H4 (cell line): ENCODE measurements at places on chromosomes 4 and X.
A peak's percentile ranks its signal among the peaks of the same experiment; 100 is the strongest.

DNA sequence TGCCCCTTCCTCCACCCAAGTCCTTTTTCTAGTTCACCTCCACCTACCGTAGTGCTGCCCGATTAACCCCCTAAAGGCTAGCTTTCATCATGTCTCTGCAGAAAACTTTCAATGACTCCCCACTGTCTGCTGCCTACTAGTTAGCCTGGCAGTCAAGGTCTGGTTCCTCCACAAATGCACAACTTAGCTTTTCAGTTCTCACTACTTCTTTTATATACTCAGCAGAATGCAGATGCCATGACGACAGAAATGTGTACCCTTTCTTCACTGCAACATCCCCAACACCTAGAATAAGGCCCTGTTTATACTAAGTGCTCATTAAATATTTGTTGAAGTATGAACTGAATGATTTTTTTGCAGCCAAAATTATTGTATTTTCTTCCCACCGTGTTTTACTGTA lies 30.9 kb upstream of the RASGEF1B start:
- no peak for DNase-seq

DNA sequence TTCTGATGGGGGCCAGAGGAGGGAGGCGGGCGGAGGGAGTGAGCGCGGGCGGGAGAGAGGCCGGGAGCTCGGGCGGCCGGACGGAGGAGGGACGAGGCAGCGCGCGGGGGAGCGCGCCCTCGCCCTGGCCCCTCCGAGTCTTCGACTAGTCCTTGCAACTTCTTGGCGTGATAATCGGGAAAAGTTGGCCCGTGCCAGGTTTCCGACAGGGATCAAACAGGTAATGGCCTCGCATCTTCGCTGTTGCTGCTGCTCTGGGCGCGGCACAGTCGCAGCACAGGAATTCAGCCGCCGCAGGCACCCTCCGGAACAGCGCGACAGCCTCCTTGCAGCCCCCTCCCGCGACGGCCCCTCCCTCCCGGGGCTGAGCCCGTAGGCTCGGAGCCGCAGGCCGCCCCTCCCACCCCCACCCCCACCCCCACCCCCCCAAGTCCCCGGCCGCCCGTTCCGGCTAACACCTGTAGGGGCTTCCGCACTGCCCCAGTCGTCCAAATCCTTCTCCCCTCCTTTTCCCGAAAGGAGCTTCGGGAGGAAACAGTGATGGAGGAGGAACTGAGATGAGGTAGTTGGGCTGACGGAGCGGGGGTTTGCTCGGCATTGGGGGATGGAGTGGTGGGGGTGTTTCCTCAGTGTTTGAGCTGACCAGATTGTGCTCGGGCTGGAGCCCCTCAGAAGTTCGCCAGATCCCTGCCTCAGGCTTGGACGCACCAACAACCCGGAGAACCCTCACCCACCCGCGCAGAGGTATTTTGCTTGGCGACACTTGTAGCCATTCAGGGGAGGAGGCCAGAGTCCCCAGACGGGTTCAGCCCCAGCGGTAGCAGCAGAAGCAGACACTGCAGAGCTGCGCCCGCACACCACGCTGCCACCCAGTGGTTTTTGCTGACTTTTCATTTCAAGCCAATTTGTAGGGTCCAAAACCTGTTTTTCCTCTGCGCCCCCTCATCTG lies at the start of gene FGF13:
TSS of gene FGF13 (minus strand) at position 319 of the 949 bp plus-strand sequence. CDS start 714 bp downstream, outside the sequence.
- peak; percentile 31 for DNase-seq

DNA sequence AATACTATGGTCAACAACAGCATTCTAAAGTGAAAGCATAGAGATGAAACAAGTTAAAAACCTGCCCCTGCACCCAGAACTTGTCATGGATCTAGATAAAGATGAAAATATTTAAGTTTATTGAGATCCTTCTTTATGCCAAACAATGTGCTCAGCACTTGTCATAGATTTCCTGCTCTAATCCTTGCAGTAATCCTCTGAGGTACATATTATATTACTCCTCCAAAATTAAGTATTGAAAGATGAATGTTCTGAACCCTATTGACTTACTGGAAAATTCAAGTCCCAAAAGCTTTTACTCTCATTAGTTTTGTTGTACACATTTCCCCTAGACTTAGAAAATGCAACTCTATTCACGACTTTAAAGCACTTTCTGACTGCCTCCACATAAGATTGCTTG lies 35.6 kb downstream of the CAMK2D start:
- DNase-seq, result no peak

GRCh38 chrX:18935893-18936292 lies 48.0 kb downstream of the PHKA2 start:
- DNase-seq, result no peak

GRCh38 chrX:13733506-13733905 lies 914 bp downstream of the TRAPPC2 start:
- no peak for DNase-seq

DNA sequence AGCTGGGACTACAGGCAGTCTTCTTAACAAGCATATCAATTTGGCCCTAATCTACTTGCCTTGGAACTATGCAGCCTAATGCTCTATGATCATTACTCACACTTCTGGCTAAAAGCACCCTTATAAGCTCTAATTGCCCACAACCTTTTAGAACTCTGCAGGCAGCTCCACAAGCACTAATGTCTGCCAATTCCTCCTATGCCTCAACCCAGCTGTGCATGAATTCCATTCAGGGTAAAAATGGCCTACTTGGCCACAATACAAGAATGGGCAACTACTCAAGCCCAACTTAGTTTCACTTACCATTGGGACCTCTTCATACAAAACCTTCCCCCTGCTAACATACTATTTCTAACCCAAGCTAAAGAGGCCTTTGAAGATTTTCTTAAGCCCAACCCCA lies 51.7 kb downstream of the ZNF718 start:
- no peak for DNase-seq

- DNase-seq, result no peak
Measured at GRCh38 chrX:28752330-28752729, 165.1 kb downstream of the IL1RAPL1 start.

DNA sequence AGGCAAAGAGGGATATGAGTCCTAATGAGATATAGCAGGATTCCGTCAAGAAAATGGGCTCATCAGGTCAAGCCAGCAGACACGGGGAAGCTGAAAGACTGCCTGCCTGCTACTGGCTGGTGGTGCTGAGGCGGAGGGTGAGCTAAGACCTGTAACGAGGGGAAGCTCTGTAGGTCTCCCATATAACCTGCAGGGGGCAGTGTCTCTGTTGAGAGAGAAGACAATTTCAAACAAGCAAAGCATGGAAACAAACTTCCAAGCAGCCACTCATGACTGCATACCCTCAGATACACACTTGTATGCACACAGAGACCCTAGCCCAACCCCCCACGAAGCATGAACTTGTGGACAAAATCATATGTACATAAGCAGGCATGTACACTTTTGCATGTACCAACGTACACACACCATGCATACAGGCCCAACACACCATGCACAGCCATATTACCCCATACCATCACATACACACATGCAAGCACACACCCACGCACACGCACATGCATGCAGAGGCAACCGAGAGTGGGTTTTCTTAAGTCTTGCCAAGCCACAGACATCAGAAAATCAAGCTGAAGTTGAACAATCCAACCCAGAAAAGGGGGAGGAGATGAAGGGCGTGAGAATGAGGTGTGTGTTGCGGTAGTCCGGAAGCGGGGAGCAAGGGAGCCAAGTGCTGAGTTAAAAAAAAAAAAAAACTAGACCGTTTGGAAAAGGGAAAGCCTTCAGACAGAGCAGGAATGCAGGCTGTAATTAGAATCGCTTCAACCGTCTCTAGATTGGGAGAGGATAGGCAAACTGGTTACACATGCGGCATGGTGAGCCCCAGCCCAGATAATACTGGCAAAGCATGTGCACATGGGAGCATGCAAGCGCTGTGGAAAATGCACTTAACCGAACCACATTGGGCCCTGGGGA lies 71.0 kb downstream of the PJA1 start:
- peak; percentile 34 for DNase-seq

GRCh38 chr4:186132577-186133242 lies 28.2 kb downstream of the FAM149A start:
- peak; percentile 43 for DNase-seq

DNA sequence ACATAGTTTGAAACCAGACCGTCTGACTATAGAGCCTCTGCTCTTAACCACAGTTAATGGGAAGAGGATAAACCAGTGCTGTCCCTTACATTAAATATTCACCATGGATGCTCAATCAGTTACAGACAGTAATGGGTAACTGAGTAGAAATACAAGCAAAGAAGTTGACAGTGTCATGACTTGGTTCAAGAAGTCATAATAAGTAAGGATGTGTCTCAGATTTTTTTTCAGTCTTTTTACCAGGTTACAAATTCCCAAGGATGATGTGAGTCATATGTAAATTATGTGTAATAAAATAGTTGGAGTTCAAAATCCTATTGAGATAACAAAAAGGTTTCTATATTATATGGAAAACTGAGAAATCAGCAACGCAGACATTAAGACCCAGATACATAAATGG lies 31.1 kb downstream of the ZCCHC4 start:
- no peak for DNase-seq

DNA sequence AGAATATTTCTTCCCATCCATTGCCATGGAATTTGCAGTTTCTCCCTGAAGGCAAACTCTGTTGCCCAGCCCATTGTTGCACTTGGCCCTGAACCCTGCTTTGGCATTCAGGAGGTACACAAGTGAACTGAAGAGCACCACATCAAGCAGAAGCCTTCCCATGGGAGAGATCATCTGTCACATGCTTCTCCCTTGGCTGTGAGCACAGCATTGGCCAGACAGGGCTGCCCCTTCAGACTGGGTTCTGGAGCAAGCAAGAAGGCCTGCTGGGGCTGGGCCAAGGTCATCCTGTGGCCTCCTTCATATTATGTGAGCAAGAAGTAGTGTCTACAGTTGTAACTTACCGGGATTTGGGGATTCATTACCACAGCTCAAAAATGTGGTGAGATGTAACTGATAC lies 22.7 kb downstream of the SCML1 start:
- no peak for DNase-seq

GRCh38 chrX:20418379-20419150 lies 151.9 kb upstream of the RPS6KA3 start:
- DNase-seq, result no peak

GRCh38 chr4:140038031-140038533 lies 115.9 kb downstream of the MAML3 start:
- DNase-seq, result peak; percentile 10

- DNase-seq, result peak; percentile 29
Measured at GRCh38 chr4:158817562-158818296, 48.9 kb downstream of the FNIP2 start.

- DNase-seq, result peak; percentile 76
Measured at GRCh38 chrX:151825925-151826485, 86.7 kb upstream of the MAGEA4 start.

DNA sequence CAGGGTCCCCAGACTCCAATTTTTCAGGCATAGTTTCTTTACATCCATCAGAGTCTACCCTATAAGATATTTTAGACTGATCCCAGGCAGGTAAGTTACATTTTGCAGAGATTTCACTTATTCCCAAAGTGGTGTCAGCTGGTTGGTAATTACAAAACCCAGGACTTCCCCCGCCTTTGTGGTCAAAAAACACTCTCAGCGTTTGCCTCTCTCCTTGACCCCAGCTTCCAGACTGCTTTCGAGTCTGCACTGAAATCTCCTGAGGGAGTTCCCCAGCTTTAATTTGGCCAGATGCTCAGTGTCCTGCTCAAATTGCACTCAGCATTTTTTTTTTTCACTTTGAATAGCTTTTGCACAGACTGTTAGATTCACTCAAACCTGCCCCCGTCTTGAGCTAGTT lies 11.2 kb upstream of the AMOT start:
- no peak for DNase-seq

DNA sequence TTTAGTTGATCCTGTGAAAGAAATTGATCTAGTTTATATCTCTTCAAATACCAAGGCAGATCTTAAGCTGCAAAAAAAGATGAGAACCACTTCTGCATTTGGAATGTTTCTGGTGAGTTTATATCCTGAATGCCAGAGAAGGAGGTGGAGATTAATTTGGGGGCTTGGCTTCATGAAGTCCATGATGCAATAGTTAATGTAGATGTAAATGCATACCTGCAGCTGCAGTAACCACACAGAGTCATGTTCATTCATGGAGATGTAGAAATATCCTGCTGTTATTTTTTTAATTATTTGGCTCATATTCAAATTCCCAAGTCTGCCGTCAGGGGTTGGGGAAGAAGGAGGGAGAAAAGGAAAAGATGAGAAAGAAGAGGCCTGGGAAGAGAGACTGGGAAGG lies at the start of gene SULT1E1:
TSS of gene SULT1E1 (minus strand) at position 94 of the 400 bp plus-strand sequence. CDS start 2,501 bp downstream, outside the sequence.
- DNase-seq, result peak; percentile 64

- no peak for DNase-seq
Measured at GRCh38 chr4:138959097-138959815, 56.3 kb upstream of the NOCT start.

GRCh38 chr4:67250131-67250896 lies 295.0 kb downstream of the CENPC start:
- no peak for DNase-seq

DNA sequence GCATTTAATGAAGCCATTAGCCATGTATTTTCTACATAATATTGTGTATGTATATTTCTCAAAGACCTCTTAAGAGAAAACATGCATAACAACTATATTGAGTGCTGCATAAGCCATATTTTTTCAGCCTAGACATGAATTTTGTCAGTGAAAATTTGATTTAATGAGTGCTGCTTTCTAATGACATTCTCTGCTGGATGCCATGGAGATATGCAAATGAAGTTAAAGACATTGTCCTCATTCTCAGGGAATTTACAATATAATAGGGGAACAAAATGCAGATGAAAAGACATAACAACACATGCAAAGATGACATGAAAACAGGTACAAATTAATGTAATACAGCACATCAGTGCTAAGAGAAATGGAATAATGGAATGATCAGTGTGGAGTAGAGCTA lies 118.7 kb downstream of the ATOH1 start:
- DNase-seq, result no peak

DNA sequence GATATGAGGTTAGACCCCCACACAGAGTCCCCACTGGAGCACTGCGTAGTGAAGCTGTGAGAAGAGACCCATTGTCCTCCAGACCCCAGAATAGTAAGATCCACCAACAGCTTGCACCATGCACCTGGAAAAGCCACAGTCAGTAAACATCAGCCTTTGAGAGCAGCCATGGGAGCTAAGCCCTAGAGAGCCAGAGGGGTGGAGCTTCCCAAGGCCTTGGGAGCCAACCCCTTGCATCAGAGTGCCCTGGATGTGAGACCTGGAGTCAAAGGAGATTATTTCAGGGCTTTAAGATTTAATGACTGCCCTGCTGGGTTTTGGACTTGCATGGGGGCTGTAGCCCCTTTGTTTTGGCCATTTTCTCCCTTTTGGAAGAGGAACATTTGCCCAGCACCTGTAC lies 35.7 kb downstream of the HSD17B13 start:
- no peak for DNase-seq

DNA sequence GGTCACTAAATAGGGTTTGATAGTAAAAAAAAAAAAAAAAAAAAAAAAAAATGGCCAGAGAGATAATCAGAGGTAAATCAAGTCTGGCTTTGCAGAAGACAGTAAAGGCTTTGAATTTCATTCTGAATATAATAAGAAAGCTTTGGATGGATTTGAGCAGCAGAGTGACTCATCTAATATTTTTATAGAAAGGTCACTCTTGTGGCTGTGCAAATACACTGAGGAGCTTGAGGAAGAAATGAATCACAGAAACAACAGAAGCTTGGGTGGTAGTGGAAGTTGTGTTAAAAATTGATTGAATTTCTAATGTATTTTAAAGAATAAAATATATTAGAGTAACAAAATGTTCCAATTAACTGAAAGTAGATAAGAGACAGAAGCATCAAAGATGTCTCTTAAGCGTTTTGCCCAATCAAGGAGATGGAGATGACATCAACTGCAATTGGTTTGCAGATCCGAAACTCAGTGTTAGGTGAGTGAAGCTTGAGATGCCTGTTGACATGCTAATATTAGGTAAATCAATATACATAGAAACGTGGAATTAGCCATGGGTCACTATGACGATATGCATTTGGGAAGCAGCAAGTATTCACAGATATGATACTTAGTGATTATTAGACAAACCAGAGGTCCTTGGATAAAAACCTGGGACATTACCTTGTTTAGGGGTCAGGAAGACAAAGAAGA lies 280.5 kb downstream of the GPM6A start:
- DNase-seq, result no peak
